ENCODE measurements at places on chromosomes 3 and 15.

- DNase-seq, result no peak
Observed at GRCh38 chr15:50281427-50281826, 15.9 kb upstream of the HDC start.

DNA sequence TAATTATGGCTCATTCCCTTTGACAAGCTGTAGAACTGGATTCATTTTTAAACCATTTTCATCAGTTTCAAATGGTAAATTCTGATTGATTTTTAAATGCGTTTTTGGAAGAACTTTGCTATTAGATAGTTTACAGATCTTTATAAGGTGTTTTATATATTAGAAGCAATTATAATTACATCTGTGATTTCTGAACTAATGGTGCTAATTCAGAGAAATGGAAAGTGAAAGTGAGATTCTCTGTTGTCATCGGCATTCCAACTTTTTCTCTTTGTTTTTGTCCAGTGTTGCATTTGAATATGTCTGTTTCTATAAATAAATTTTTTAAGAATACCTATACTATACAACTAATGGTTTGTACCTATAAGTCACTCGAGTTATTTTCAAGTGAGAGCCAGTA lies 62.7 kb downstream of the PXYLP1 start:
- DNase-seq, result no peak

DNA sequence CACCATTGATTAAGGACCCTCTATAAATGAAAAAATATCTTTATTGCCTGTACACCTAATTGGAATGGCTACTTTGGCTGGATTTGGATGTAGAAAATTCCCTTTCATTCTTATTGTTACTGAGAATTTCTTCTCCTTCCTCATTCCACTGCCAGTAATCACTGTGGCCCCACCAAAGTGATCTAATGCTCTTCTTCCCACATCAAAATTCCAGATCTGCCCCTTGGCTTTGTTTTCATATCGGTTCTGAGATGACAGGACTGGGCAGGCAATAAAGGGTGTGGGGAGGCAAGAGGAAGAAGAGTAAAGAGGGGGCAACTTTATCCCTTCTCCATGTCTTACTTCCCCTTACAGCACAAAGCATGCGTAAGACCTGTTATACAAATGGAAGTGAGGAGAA lies 2.1 kb downstream of the ANKUB1 start:
- no peak for DNase-seq

- DNase-seq, result no peak
Observed at GRCh38 chr15:39052323-39052705, 487.7 kb upstream of the RASGRP1 start.

DNA sequence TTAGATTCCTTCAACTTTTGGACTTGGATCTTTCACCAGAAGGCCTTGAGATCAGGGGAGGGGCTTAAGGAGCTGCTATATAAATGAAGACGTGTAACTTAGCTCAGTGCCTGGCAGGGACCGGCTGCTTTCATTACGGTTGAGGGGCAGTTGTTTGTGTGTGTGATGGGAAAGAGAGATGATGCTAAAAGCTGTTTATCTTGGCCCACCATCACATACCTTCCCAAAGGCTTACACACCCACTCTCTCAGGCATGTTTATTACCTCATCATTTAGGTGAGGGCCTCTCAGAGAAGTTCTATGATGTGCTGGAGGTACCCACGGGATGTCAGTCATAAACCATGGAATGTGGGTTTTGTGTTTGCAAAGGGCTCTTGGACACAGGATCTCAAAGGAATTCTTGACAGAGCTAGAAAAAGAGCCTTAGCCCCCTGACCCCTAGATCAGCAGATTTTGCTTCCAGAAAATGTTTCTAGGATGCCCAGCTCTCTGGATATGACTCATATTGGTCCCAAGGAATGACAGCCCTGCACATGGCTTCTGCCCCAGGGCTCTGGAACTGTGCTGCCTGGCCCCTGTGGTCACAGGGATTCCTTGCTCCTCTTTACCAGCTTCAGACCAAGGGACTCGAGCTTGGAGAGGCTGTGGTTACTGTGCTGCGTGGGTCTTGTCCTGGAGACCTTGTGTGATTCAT lies 15.9 kb upstream of the SMAD3 start:
- DNase-seq, result no peak

GRCh38 chr3:43512754-43513404 lies 108.9 kb downstream of the ANO10 start:
- DNase-seq, result no peak

- DNase-seq, result no peak
Observed at GRCh38 chr15:95162531-95162930, 931.2 kb downstream of the MCTP2 start.

DNA sequence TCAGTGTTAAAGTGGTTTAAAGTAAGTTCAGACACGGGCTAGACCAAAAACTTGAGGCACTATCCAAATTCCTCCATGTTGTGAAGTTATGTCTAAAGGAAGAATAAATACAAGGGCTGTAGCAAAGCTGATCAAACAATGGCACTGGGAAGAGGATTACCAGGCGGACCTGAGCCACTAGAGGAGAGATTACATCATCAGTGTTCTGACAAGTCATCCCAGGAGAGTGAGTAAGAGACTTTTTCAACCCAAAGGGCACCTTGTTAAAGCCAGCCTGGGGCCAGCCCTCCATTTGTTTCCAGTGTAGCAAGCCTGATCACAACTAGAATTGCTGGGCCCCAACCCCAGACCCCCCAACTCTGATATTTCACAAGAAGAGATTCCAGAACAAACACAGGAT lies 166.9 kb downstream of the DCLK3 start:
- DNase-seq, result no peak

DNA sequence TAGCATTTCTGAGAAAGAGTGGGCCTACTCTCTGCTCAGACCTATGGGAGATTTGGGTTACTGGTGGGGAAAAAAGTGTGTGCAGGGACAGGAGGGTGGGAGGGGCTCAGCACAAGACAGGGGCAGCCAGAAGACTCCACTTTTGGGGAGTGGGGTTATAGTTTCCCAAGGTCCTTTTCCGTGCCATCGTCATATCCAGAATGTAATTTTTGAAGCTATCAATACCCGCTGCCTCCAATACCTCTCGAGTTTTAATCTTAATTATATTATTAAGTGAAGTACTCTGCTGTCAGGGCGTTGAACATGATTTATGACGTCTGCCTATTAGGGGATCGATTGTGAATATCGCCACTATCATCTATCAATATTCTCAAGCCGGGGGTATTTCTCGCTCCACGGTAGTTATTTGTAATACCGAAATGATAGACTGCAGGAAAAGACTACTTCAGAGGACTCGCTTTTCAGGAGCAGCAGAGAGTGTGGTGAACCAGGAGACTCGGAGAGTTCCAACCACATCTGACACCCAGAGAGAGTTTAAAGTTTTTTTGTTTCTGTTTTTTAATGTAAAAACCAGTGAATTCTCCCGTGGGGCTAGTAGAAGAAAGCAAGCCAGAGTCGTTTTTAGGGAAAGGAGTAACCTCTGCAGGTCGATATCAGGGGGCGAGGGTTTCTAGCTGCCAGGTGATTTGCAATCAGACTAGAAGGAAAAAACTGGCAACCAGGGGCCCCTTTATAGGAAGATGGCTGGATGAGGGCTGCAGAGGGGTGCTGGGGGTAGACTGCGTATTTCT lies 20.6 kb downstream of the NR2F2 start:
- DNase-seq, result no peak

- no peak for DNase-seq
Observed at GRCh38 chr15:69554279-69554961, 101.8 kb downstream of the RPLP1 start.

- DNase-seq, result no peak
Observed at GRCh38 chr3:32203854-32204253, 34.6 kb upstream of the CMTM8 start.

- no peak for DNase-seq
Observed at GRCh38 chr3:88101142-88101541, 42.1 kb downstream of the ZNF654 start.

- DNase-seq, result no peak
Observed at GRCh38 chr3:123122525-123123315, 55.9 kb downstream of the PDIA5 start.

GRCh38 chr15:99722406-99722805 lies 10.8 kb downstream of the LYSMD4 start:
- no peak for DNase-seq

DNA sequence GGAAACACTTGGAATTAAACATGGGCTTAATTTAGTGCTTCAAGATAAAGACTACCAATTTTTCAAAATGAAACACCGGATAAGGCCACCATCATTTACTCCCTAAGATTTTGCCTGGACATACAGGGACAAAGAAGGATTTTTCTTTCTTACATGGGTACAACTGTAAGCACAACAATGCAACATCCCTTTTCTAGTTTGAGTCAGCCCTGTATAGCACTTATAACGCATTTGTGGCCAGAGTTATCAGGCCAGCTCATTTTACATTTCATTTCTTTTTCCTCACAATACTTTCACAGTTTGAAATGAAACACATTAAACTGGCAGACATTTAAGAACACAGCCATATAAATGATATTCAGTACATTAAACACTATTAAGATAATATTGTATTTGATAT lies 9.8 kb upstream of the SUCNR1 start:
- DNase-seq, result no peak

- DNase-seq, result no peak
Observed at GRCh38 chr15:23854203-23854911, 167.3 kb upstream of the NDN start.

GRCh38 chr3:52388348-52388821 lies 56.5 kb downstream of the SEMA3G start:
- DNase-seq, result no peak

GRCh38 chr15:79849789-79850188 lies 47.0 kb downstream of the MTHFS start:
- no peak for DNase-seq

GRCh38 chr3:160434071-160434470 lies 15.5 kb downstream of the TRIM59 start:
- no peak for DNase-seq

DNA sequence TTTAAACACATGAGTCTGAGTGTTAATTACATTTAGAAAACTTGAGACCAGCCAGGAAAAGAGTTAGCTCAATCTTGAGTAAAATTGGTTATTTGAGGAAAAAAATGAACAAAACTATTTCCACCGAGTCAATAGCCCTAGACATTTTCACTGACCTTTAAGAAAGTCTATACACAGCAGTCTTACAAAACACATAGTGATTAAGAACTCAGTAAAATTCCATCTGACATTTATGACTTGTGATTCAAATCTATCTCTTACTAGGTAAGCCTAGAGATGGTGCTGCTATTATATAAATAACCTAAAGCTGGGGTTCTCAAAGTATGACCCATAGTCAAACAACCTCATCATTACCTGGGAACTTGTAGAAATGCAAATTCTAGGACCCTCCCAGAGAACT lies 109.1 kb upstream of the COL8A1 start:
- DNase-seq, result no peak

DNA sequence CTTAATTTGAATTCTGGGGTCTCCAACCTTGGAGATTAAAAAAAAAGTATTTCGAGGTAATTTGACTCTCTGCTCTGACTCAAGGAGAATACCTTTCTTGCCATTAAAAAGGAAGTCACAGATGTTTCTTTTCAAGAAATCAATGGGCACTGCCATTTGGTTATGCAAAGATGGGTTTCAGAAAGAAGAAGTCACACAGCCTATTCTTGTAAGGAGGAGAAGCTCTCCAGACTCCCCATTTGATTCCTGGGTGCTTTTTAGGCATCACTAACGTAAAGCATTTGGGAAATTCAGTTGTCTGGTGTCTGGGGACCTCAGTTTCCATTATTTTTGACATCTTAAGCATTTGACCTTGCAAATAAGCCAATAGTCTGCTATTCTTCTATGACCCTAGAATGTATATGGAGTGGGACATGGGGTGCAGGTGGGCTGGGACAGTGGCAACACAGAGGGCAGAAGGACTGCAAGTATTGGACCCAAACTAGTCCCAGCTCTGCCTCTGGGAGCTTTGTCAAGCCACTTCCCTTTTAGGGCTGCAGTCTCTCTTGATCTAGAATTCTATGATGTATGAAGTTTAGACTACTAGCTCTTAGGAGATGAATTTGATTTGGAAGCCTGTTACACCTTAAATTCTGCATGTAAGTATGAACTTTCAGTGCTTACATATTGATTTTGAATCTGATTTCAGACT lies 27.8 kb downstream of the IL5RA start:
- no peak for DNase-seq

DNA sequence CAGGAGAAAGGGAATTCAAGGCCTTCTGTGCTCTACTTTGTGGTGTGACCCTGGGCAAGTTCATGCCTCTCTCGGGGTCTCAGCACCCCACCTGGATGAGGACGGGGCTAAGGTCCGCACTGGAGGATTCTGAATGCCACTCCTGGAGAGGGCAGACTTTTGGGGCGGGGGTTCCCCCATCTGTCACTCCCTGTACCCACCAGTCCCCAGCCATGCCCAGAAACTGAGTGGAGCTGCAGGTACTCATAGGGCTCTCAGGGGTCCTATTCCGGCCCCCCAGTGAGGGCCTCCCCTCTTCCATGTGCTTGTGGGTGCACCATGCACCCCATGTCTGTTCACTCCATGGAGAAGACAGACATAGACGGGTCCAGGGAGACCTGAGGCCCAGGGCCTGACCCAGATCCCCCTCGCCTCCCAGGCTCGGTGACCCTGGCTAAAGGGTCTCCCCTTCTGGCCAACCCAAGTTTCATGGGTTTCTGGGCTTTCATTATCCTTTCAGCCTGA lies 26.0 kb downstream of the ACSBG1 start:
- no peak for DNase-seq

DNA sequence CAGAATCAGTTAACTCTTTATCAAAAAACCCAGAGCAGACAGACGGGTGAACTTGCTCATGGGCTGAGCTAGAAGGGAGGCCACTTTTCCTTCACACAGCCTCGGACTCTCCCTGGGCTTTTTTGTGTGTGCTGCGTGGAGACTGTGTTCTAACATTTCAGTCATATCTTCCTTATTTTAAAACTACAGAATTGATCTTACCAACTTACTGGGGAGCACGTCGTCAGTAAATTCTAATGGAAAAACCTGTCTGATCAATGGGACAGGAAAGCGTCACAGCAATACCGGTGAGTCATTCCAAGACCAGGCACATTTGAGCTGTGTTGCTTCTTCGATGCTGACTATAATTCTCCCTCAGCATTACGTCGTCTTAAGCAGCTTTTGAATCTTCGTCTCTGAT lies 145.1 kb downstream of the LPP start:
- DNase-seq, result no peak

DNA sequence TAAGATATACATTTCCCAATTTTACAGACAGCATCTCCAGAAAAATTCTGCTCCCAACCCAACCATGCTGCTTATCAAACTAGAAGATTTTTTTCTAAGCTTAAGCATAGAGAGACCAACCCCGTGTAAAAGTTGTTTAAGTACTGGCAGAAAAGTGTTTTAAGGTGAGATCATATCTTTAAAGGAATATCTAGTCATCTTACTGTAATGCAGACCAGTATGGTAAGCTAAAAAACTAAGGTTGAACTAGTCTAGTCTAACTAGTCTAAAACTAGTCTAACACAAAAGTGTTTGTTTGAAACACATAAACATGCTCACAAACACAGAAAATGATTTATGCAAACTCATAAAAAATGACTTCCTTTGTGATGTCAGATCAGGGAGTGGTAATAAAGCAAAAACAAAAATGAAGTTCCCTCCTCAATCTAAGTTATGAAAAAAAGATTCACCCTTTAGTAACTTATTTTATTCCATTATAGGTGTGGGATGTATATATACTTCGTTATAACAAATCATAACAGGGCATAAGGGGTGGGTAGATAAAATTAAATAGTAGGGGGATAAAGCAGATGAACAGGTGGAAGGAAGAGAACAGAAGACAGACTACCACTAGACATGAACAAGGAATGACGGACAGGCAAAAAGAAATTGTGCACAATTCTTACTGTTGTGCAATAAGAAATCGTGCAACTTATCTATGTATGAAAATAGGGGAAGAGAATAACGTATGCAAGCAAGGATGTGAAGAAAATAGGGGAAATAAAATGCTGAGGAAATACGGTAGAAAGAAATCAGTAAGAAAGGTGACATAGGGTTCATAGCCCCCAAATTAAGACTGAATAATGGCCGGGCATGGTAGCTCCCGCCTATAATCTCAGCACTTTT lies 10.0 kb downstream of the MYO5A start:
- DNase-seq, result no peak
